DMS153 (cell line): ENCODE measurements at places on chromosomes 5 and 9.
A peak's percentile ranks its signal among the peaks of the same experiment; 100 is the strongest.

- no peak for DNase-seq
These were observed 64.0 kb downstream of the DEPDC1B start for GRCh38 chr5:60636001-60636400.

DNA sequence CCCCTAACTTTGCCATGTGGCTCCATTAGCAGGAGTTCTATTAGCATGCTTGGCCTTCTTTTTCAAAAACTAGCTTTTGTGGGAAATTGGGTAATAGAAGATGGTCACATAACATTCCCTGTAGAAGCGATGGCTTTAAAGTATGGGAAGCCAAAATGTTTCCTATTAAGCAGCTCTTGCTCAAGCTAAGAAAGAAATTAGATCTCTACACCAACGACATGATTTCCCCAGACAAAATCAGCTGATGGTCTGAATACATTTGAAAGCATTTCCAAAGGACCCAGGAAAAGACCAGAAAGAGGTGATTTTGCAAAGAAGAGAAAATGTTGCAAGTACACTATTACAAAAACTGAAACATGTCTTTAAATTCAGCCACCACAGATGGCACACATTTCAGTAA, 4.8 kb upstream of the NFIL3 start:
- DNase-seq, result no peak

GRCh38 chr5:76345582-76345981, 57.5 kb upstream of the IQGAP2 start:
- DNase-seq, result no peak

GRCh38 chr5:170614720-170615119, 110.9 kb downstream of the KCNIP1 start:
- no peak for DNase-seq

- DNase-seq, result no peak
These were observed 124.0 kb upstream of the PPP1R26 start for GRCh38 chr9:135355521-135356011.

DNA sequence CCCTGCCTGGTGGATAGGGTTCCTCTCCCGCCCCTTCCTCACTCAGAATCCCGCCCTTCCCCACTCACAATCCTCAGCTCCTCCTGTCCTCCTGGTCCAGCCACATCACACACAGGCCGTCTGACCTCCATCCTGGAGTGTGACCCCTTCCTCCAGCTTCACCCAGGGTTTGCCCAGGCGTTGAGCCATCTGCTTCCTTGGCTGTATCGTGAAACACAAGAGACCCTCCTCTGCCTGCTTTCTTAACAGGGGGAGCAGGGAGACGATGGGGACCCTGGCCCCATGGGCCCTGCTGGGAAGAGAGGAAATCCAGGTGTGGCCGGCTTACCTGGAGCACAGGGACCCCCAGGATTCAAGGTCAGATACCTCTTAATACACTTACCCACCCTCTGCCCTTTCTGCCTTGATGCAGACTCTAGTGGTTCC, 32.3 kb upstream of the ORM1 start:
- no peak for DNase-seq

- DNase-seq, result no peak
These were observed 14.8 kb downstream of the SPARC start for GRCh38 chr5:151671950-151672349.

DNA sequence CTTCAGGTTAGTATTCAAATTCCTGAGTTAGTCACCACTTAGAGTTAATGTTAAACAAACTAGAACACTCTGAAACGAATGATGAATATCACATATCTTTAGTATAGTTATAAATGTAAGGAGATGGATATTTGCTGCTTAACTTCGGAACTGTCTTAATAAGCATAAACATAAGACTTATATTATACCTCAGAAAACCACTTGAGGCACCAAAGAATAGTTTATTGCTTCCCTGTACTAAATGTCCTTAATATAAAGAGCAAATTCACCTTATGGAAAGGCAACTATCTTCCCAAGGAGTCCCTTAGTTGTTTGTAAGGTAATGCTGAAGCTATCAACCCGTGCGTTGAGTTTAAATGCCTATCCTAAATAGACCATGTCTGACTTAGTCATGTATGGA, 300.0 kb upstream of the ADAMTSL1 start:
- no peak for DNase-seq

GRCh38 chr9:114804505-114804904, 1.3 kb downstream of the TNFSF15 start:
- peak; percentile 19 for DNase-seq

GRCh38 chr5:74212336-74212735, 428.2 kb downstream of the ENC1 start:
- no peak for DNase-seq

DNA sequence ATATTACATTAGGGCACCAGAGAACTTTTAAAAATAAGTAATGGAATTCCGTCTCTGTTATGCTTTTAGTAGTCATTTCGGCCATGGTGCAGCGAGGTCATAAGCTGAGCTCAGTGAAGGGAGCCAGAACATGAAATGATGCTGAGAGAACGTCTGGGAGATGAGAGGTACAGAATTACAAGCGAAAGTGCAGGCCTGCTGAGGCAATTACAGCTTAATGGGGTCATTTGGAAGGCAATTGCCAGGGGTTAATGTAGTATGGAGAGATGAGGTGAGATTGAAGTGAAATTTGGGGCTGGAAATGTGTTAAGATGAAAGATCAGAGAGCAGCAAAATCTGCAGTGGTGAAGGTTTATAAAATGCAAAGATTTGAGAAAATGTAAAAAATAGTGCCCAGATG, 96.5 kb downstream of the PBX3 start:
- no peak for DNase-seq

DNA sequence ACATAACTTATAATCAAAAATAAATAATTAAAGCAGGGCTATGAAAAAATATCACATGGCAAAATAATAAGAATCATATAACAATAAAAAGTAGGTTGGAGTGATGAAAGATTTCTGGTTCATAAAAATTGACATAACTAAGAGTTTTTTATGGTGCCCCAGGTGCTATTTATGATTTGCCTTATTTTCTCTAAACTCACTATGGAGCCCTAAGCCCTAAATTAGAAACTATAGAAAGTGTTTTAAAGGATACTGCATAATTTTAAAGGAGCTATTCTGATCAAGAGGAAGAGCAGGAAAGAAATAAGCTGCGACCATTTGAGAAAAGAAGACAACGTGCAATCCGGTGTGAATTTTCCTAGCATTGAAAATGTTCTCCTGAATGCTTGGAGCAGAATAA, 635.0 kb upstream of the DMAC1 start:
- no peak for DNase-seq

DNA sequence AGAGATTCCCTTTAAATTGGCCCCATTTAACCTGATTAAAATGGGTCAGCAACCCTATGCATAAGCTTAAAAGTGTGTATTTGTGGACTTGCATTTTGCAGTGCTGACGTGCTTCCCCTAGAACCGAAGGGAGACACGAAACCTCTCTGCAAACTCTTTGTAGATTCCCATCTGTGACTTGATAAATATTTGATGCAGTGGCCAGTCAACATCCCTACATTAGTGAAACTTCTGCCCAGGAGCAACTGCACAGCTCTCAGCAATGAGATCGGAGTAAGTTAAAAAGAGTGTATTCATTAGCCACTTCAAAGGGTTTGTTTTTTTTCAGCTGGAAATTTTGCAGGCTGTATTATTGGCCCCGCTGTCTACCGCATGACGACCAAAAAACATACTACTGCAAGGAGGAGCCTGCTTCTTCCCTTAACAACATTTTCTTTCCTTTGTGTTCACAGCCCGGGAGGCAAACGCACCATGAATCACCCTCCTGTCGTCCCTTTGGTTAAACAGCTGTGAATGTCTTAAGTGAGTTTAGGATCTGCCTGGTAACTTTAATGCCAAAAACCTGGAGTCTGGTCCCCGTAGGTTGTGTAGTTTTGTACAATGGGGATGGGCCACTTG, 38.0 kb upstream of the TCERG1 start:
- DNase-seq, result no peak

DNA sequence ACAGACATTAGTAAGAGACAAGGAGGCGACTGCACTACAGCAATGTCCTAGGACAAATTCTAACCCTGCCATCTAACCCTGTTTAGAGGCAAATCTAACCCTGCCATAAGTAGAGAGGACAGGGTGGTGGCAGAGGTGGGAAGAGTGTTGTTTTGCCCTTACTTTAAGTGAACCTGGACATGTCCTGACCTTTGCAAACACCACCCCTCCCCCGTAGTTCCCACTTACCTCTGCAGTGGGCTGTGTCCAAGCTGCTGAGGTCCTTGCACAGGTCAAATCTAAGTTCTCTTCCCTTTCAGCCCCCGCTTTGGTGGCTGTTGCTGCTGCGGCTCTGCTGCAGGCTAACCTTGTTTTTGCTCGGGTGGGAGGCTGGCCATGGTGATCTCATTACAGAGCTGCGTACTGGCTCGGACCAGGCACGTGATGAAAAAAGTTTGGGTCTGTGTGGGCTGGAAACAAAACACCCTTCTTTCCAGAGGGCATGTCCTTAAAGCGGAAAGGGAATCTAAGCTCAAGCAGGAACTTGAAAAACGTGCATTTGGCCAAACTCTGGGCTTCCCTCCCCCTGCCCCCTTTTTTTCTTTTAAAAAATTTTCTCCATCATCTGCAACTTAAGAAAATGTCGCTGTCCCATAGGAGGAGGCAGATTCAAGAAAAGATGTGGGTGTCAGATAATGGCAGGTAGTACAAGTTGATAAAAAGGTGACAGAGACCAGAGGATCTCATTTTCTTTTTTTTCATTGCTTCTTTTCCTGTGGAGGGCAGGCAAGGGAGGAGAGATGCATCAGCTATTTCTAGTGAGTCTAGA, at the start of gene FAXDC2:
TSS of gene FAXDC2 (minus strand) at position 349 of the 808 bp plus-strand sequence. CDS start 12,425 bp downstream, outside the sequence.
- DNase-seq, result no peak

- DNase-seq, result no peak
These were observed 441.9 kb upstream of the PIK3R1 start for GRCh38 chr5:67773411-67774266.

GRCh38 chr5:10913841-10914240, 152.8 kb upstream of the DAP start:
- no peak for DNase-seq

GRCh38 chr9:92715488-92716231, 45.7 kb upstream of the IPPK start:
- DNase-seq, result no peak

GRCh38 chr5:136225796-136226195, 32.8 kb upstream of the SMIM32 start:
- no peak for DNase-seq

DNA sequence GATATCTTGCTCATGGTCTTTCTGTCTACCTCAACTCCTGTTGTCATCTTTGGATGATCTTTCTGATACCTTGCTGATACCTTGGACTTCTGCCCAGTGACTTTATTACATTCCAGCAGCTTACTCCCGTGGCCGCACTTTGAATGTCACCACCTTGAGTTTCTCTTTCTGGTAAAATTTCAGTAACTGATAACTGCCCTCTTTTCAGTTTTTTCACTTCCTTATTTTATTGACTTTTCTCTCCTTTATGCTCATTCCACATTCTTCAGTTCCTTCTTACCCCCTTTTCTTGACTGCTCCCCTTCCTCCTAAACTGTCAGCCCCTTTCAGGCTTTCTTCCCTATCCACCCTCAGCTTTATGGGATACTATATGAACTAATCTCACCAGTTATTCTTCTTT, 7.0 kb upstream of the FBXO4 start:
- DNase-seq, result no peak

- DNase-seq, result no peak
These were observed 56.0 kb downstream of the PAPPA start for GRCh38 chr9:116209414-116210116.

- no peak for DNase-seq
These were observed 149.7 kb upstream of the ARRDC3 start for GRCh38 chr5:91532779-91533178.
